ENCODE measurements at places on chromosomes 6 and 20.

- peak; percentile 6 for DNase-seq
Measured at GRCh38 chr6:21455071-21455470, 138.5 kb upstream of the SOX4 start.

GRCh38 chr6:438634-439170 is 47.1 kb downstream of the IRF4 start:
- DNase-seq: no peak

- peak; percentile 27 for DNase-seq
Measured at GRCh38 chr6:136230219-136230853, 19.8 kb downstream of the MTFR2 start.

DNA sequence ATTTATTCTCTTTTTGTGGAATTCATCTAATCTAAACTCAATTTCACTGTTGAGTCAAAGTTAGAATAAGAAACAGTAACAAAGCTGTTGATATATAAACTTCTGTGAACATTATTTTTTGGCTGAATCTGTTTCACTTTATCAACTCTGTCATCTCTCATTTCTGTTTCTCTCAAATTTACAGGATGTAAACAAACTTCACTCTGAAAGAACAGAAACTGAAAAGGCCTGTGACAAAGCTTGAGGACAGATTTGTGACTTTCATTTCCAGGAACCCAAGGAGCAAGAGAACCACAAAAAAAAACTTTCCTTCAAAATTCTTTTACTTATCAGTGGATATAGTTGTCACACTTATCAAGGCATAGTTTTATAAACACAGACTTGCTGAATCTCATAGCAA is 447.9 kb upstream of the OPRM1 start:
- no peak for DNase-seq

DNA sequence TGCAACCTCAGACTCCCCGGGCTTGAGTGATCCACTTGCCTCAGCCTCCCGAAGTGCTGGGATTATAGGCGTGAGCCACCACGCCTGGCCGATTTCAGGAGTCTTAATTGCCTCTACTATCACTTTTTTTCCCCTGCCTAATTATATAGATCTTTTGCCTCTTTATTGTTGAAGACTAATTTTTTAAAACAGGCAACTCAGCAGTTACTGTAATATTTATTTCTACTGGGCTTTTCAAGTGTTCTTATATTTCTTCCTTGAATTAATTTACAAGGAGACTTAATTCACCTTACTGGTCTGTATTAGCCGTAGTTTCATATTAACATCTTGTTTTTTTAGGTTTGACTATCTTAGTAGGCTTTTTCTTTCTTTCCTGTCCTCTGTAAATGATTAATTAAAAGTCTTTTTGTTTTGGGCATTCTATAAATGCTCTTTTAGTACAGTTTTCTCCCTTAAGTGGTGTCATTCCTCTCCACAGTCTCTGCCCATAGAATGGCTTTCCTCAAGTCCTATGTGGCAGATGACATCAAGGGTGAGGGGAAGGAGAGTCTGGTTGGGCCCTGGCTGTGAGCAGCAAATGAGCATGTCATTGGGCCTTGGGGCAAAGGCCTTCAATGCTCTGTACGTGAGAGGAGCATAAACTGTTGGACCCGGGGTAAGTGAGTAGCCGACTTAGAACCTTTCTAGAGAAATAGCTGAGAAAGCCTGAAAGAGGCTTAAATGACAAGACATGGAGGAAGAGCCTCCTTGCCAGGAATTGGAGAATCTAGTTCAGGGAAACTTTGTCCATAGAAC is 36.0 kb downstream of the ANKS1A start:
- no peak for DNase-seq

DNA sequence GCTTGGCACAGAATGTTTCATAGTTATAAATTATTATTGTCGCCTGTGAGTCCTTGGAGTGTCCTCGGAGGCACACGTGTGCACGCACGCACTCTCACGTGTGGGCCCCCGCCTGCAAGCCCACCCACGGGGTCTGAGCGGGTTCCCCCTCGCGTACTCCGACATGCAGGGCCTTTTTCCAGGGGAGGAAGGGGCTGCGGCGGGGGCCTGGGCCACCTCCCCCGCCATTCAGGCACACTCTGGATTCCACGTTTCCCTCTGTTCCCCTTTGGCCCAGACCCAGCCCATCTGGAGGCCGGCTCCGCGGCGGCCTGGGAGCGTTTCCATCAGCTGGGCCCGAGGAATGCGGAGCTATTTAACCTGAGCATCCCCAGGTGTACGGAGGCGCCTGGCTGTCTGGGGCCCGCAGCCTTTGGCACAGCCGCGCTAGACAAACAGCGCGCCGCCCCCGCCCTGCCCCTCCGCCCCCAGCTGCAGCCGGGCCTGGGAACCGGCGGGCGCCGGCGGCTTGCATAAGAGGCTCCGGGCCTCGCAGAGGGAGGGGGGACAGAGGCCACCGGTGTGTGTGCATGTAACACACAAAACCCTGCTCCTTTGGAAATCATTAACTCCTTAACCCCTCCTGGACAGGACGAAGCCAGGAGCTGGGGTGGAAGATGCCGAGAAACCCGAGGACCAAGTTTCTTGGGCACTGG is 3.3 kb downstream of the ID1 start:
- peak; percentile 48 for DNase-seq

GRCh38 chr6:147133669-147134068 is 70.5 kb upstream of the STXBP5 start:
- DNase-seq: no peak

DNA sequence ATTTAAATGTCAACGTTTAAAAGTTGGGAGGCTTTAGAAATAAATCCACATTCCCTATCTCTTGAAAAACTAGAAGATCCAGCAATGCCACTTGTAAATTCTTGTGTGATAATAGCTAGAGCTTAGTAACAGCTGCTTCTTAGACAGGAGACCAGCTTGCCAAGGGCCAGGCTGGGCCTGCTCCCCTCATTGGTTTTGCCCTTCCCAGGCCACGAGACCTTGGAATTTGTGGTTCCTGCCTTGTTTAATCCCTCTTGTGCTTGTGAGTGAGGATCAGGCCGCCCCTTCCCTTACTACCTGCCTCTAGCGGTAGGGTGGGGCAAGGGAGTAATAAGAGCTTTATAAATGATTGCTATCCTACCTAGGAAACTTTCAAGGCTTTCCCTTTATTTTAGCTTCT is 363.5 kb downstream of the SYNE1 start:
- DNase-seq: no peak

DNA sequence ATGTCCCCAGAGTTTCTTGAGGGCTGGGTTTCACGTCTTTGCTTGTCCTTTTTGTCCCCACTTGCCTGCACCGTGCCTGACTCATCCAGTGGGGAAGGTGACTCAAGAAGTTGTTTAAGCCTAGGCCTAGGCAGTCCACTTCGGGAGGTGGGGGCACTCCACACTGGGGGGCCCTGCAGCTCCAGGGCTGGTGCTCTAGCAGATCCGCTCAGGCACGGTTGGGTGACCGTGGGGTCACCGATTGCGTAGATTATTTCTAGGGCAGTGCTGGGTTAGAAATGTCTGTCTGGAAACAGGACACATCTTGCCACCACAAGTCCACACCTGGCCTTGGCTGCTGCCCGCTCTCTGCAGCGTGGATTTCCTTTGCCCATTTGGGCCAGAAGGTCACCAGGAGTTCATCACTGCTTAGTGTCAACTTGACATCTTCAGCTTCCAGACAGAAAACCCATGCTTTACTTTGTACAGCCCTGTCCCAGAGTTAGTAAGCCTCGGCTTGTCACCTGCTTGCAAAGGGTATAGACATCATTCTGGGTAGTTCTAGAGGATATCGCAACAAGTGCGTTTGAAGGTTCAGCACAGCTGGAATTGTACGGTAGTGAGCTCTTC is 13.6 kb upstream of the C20orf144 start:
- no peak for DNase-seq

DNA sequence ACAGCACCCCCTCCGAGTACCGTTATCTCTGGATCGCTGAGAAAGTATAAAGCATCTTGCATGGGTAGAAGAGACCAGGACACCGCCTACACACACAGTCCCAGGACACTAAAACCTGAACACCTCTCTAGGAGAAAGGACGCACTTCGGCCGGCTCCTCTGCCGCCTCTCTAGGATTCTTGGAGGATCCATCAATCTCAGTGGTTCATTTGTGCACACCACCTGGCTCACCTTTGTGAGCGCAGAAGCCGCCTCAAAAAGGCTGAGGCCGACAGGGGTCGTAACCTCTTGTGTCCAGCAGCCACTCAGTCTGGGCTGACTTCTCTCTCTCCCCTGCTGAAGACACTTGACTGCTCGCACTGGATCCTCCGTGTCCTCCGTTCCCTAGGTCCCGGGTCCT is 13.5 kb downstream of the ZSCAN23 start:
- no peak for DNase-seq

- DNase-seq: peak; percentile 42
Measured at GRCh38 chr6:46410334-46410953, 80.8 kb downstream of the RCAN2 start.

DNA sequence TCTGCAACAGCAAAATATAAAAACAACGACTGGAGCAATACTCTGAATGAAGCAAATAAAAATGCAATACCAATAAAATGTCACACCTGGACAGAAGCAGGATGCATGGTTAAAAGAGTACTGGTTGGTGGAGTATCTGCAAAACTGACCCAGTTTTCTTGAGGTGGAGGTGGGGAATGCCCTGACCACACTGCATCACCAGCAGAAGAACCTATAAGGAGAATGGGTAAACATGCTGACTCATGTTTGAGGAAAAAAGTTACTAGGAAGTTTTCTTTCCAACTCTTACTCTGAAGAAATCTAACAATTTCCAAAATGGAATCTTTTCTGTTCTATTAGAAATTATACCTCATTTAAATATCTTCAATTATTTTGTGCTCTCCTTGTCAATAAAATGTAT is 43.6 kb downstream of the REPS1 start:
- DNase-seq: peak; percentile 83

GRCh38 chr6:131172222-131172621 is 37.0 kb downstream of the AKAP7 start:
- DNase-seq: peak; percentile 57

- DNase-seq: no peak
Measured at GRCh38 chr6:12450467-12450866, 160.3 kb downstream of the EDN1 start.

GRCh38 chr6:57158658-57159057 is 13.5 kb upstream of the BAG2 start:
- peak; percentile 65 for DNase-seq

All from IMR-90 (cell line).